ENCODE measurements at places on chromosomes 5 and 9. TPM values are rescaled to one million over a fixed set of nuclear protein-coding genes. Genes with fewer than 3 reads are reported as not detected.

The GCNT4 gene
- 1.1 TPM for total RNA-seq

GRCh38 chr9:120212853-120213200 is 367.1 kb downstream of the CDK5RAP2 start:
- no peak for DNase-seq

The RFESD gene
- 2.2 TPM for total RNA-seq

GRCh38 chr9:20620650-20621470 is 1.4 kb downstream of the MLLT3 start:
- DNase-seq: no peak

GRCh38 chr9:33878691-33879366 is 61.9 kb downstream of the UBE2R2 start:
- DNase-seq: no peak

The SCGB3A2 gene
- not detected for total RNA-seq

The MEF2C gene
- total RNA-seq: 34.2 TPM

DNA sequence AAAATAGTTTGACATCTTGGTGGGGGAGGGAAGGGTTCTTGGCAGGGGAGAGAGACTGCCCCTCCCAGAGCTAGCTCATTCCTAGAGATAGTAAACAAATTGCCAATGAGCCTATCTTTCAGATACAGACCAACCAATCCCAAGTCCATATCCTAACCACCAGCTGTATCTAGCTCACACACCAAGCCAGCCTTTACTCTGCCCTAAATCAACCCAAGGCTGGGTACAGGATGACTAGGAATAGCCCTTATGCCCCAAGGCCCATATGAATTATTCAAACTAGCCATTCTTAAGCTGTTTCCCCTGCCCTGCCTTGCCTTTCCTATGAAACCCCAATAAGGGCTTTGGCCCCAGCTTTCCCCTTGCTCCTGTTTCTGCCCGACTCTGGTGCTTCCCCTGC is 281.3 kb upstream of the PANK3 start:
- no peak for DNase-seq

The ZNF883 gene
- total RNA-seq: 0.69 TPM

GRCh38 chr9:2419347-2419746 is 202.2 kb upstream of the VLDLR start:
- no peak for DNase-seq
